ENCODE measurements at places on chromosomes 1 and 21.

- DNase-seq, result no peak
These were observed 127.9 kb upstream of the SLC45A1 start for GRCh38 chr1:8189931-8190483.

- DNase-seq, result no peak
These were observed 4.9 kb downstream of the RCC2 start for GRCh38 chr1:17434601-17435000.

GRCh38 chr1:53889304-53890298 is at the start of gene YIPF1:
Gene YIPF1, minus strand, starts transcription at chr1:53889797. Its CDS starts 860 bp downstream, at chr1:53888937.
- DNase-seq, result peak; percentile 87

DNA sequence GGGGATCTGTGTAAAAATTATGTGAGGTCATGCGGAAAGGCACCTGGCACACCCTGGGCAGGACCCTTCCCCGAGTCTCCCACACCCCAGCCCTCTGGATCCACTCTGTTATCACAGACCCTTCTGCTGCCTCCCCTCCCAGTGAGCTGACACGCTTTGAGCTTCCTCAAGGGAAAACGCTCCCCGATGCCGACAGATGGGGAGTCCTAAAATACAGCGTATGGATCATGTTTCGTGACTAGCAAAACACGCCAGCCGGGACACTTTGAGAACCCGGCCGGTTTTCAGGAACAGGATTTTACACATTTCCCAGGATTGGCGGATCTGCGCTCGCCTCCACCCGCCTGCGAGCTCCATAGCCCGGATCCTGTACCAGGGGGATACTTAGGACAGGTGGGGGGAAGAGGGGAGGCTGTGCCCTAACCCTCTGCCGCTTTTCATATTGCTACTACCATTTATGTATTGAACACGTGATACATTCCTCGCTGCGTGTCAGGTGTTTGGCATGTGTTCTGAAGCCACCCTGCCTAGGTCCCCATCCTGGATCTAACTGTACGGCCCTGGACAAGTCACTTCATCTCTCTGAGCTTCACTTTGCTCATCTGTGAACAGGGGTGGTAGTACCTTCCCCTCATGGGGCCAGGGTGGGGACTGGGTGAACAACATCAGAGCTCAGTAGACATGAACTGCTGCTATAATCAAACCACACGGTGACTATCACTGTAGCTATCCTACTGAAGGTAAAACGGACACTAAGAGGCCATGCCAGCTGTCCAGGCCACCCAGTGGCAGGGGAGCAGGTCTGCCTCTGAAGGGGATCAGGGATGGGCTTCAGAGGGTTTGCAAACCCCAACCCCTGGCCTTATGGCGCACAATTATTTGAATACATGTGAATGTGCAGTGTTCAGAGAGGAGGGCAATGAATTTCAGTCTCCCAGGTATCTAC is 63.2 kb downstream of the SSBP3 start:
- no peak for DNase-seq

- DNase-seq, result no peak
These were observed 18.7 kb upstream of the CLDN8 start for GRCh38 chr21:30234643-30235042.

DNA sequence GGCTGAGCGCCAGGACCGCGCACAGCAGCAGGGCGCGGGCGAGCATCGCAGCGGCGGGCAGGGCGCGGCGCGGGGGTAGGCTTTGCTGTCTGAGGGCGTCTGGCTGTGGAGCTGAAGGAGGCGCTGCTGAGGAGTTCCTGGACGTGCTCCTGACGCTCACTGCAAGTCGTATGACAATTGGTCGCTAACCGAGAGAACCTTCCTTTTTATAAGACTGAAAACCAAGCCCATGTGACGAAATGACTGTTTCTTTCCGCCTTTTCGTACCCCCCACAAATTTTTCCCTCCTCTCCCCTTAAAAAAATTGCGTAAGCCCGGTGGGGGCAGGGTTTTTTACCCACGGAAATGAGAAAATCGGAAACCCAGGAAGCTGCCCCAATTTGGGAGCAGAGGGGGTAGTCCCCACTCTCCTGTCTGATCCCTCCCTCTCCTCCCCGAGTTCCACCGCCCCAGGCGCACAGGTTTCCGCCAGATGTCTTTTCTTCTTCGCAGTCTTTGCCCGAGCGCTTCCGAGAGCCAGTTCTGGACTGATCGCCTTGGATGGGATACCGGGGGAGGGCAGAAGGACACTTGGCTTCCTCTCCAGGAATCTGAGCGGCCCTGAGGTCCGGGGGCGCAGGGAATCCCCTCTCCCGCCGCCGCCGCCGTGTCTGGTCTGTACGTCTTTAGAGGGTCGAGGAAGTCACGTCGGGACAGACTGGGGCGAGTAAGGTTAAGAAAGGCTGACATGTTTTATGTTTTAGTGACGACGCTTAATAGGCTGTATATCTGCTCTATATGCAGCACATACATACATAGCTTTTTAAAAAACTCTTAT is at the start of gene PTGS2:
PTGS2 (minus strand) TSS at position 179 of the 817 bp plus-strand sequence; CDS start at position 46, 133 bp downstream.
- peak; percentile 11 for DNase-seq
